ENCODE measurements at places on chromosomes 5 and 9. TPM values are rescaled to one million over a fixed set of nuclear protein-coding genes. Genes with fewer than 3 reads are reported as not detected.

Gene PCDHGA10
- 4.6 TPM for total RNA-seq

Gene EGFL7
- 5.9 TPM for total RNA-seq

Gene PALM2AKAP2
- 0.46 TPM for total RNA-seq

Gene SPINK1
- total RNA-seq: not detected

Gene RACK1
- total RNA-seq: 3,383 TPM

Gene TNFAIP8
- 2.4 TPM for total RNA-seq
